Choroid plexus epithelial cell (primary cell): ENCODE measurements at places on chromosomes 3 and 15.

DNA sequence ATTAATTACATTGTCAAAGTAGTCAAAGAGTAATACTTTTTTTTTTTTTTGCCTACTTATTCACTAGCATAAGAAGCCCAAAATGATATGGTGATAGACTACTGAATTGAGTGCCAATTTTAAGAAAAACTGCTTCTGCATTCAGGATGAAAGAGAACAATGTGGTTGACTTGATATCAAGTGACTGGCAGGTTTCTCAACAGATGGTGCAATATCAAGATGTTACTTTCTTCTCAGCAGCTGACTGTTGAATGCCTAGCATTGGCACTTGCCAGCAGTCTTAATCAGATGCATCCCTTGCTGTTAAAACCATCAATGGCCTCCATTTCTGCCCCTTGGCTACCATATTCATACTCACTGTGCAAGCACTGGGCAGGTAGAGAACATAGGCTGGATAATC is 863.2 kb downstream of the GBE1 start:
- DNase-seq: no peak

DNA sequence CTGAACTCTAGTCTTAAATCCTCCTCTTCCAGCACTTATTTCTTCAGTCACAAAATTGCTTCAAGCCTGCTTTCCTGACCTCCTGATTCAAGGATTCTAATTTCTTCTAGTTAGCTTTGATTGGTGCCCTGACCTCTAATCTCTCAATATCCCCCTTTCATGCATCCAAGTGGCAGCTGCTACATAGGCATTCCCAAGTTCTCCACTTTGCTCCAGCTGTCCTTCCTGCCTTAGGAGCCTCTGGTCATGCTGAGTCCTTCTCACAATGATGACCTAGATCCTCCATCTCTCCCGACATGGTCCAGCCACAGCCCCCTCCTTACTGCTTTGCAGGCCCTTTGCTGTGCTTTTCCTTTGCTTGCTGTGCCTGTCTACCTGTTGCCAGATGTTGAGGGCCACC is 347.8 kb upstream of the C2CD4B start:
- no peak for DNase-seq

GRCh38 chr15:84391191-84391590 is 155.6 kb downstream of the GOLGA6L4 start:
- no peak for DNase-seq

GRCh38 chr3:41482134-41482533 is 282.8 kb downstream of the CTNNB1 start:
- DNase-seq: no peak

DNA sequence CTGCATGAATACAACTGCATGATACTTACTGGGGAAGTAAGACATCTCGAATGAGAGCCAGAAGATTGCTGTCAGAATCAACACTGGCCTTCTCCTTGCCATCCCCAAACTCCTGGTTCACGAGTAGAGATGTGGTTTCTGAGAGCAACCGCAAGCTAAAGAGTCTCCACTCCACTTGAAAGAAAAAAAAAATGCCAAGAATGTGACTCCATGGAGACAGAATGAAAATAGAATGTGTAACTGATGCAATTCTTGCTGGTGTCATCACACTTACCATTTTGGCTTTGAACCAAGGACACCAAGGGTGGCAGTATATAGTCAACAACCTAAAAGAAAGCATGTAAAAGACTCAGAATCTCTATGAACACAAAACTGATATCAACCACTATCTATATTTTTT is 280.4 kb downstream of the ULK4 start:
- DNase-seq: peak; percentile 99

DNA sequence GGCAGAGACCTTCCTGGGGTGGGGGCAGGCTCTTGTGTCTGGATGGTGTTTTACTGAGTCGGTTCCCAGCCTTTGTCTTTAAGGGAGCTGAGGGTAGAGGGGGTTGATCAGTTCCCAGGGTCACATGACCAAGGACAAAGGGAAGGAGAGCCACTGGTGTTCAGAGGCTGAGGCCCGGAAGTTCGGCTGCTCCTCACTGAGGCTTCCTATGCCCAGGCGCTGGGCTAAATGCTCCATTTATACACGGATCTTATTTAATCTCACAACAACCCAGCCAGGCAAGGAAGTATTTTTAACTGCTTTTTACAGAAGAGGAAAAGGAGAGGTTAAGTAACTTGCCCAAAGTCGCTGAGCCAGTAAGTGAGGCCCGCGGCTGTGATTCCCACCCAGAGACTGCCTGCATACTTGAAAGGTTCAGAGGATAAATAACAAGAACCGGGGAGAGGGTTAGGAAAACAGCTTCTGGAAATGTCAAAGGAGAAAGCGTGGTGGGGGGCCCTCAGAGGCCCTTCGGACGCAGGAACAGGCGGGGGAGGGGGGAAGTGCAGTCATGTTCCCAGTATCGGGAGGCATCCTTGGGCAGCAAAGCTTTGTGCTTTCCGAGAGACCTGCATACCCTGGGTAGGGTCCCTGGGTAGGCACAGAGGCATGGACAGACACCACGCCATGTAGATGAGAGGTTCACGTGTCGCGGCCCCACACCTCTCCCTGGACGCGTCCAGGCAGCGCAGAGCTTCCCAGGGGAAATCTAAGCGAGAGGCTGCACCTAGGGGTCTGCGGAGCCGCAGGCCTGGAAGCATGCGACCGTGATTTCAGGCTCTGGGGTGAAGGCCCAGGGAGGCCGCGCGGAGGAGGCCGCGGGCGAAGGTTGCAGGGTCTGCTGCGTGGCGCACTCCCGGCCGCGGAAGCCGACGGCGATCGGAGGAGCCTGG is 21.3 kb downstream of the EPHB3 start:
- DNase-seq: peak; percentile 61
